ENCODE measurements at places on chromosomes 11 and 22.

DNA sequence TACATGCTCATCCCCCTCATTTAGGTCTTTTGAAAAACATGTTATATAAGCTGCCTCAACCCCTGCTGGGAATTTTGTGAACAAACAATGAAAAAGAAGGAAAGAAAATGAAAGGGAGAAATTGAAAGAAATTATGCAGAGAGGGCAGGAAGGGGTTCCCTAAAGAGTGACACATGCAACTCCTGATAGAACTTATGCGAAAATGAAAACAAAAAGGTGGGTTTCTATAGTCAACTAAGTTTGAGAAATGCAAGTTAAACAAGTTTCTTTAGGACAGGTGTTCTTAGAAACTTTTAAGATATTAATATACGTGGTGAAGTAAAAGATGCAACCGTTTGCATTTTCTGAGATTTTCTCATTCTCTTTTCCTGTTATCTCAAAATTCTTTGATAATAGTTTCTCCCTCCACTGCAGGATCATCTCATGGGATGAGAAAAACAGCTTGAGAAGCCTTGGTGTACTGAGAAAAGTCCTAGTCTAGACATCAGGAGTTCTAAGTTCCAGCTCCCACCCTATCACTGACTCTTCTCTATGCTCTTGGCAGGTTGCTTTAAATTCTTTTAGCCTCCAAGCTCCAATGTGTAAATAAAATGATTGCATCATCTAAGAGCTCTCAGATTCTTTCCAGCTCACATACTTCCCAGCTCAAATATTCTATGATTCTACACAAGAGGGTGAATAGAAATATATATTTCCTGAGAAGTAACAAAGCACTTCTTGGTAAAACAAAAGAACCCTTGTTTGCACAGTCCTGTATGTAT, 109.2 kb downstream of the FAM76B start:
- peak; percentile 47 for ATAC-seq

- no peak for ATAC-seq
These were observed 6.0 kb downstream of the PAX6 start for GRCh38 chr11:31805037-31805628.

- peak; percentile 86 for ATAC-seq
These were observed 90.3 kb upstream of the PITPNB start for GRCh38 chr22:28009272-28009827.

DNA sequence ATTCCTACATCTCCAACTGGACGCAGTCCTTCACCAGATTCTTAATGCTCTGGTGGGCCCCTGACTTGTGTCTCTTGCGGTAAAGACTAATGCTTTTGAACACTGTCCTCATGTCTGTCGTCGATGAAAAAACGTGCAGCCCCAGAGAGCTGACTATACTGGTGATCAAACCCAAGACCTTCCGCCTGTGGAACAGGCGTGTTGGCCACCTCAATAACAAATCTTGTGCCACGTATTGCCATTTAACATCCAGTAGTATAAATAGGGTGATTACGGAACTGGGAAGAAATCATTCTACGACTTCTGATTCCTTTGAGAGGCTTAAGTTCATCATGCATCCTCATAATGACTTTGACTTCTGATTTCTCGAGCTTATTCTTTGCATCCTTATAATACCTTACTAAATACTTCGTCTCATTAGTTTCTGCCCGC, 45.6 kb downstream of the OR4D9 start:
- ATAC-seq = peak; percentile 5

- no peak for ATAC-seq
These were observed 48.4 kb upstream of the MICAL2 start for GRCh38 chr11:12061851-12062560.

DNA sequence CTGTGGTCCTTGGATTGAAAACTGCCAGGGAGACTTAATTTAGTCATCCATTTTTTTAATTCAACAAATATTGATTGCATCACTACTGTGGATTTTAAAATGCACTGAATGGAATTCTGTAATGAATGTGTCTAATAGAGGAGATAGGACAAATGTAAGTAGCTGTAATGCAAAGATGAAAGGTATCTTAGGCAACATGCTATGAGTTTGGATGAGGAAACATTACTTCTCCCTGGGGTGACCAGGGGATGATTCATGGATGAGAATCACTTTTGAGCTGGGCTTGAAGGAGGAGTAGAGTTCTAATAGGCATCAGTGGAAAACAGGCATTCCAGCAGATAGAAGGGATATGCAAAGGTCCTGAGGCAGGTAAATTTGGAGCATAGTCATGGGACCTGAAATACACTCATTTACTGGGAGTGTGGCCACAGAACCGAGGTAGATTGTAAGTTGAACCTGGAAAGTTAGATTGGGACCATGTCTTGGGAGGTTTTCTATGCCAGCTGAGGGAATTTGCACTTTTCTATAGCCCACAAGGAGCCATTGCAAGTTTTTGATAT, 43.4 kb downstream of the PKNOX2 start:
- ATAC-seq = no peak

- no peak for ATAC-seq
These were observed 3.8 kb downstream of the SERPING1 start for GRCh38 chr11:57601297-57601696.

GRCh38 chr11:77783025-77783424, 37.5 kb downstream of the RSF1 start:
- ATAC-seq = no peak

DNA sequence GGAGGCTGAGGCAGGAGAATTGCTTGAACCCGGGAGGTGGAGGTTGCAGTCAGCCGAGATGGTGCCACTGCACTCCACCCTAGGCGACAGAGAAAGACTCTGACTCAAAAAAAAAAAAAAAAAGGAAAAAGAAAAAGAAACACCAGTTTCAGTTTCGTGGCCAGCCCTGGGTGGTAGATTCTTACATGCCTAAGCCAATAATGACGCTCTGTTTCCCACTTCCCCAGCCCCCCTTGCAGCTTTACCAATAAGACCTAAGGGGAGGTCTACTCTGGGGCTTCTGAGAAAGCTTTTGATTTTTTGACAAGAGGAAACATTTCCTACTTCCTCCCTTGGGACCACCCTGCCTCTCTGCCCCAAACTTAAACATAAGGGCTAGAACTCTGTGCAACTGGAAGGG, 30.0 kb upstream of the PTPRJ start:
- peak; percentile 89 for ATAC-seq

GRCh38 chr11:40683010-40683409, 776.4 kb downstream of the LRRC4C start:
- ATAC-seq = no peak

DNA sequence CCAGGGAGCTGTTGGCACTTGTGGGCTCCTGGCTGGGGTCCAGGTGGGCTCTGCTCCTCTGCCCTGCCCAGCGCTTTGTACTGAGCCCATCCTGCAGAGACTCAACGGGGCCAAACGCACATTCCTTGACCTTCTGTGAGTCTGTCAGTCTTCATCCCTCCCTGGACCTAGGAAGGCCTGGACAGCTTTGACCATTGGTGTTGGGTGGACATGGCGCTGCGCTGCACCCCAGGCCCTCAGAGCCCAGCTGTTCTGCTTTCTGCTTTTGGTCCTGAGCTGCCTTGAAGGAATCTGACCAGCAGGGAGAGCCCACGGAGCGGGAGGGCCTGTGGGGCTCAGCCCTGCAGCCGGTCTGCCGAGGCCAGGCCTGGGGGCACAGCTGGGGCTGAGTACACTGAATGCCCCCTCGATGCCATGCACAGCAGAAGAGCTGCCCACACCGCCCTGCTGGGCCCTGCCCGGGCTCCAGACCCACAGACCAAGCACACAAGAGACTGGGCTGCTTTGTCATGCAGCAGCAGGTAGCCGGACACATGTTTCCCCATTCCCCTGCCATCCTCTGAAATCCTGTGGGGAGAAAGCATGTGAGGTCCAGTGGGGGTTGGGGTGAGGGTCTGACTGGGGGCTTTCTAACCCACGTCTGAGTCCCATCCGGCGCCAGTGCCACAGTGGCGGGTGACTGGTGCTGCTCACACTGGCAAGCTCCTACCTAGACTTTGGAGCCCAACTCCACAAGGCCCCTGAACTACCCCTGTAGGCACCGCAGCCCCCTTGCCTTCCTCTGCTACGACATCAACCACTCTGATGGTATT, 24.1 kb upstream of the CCDC188 start:
- no peak for ATAC-seq

DNA sequence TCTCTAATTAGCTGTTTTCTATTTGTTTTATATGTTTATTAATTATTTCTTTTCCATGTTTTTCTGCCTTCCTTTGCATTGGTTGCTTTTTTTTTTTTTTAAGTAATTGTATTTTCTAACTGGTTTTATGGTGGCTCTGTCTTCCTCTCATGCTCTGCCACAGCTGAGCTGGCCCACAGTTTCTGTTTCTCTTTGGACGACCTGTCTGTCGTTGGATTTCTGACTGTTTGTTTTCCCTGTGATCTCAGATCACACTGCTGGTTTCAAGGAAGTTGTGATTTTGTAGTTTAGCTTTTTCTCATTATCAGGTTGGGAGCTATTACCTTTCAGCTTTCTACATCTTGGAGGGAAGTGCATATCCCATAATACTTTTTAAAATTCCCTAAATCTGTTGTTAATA, 15.9 kb upstream of the OR6M1 start:
- ATAC-seq = no peak

GRCh38 chr11:130168105-130168504, 8.5 kb downstream of the ST14 start:
- no peak for ATAC-seq

- ATAC-seq = no peak
These were observed 5.0 kb upstream of the OR52H1 start for GRCh38 chr11:5553343-5553742.

- ATAC-seq = no peak
These were observed 3.3 kb downstream of the FTH1 start for GRCh38 chr11:61964058-61964665.

- ATAC-seq = no peak
These were observed 424.9 kb downstream of the TBC1D22A start for GRCh38 chr22:47187176-47187957.

GRCh38 chr11:62539238-62539925, 7.2 kb downstream of the AHNAK start:
- ATAC-seq = peak; percentile 37

All from activated CD4-positive, CD25-positive, alpha-beta regulatory T cell treated with anti-CD3 and anti-CD28 coated beads, Interleukin-2, amount 50 U/mL, for 24 hours (primary cell).